ENCODE measurements at places on chromosomes 5 and 9.
A peak's percentile ranks its signal among the peaks of the same experiment; 100 is the strongest.

GRCh38 chr9:131727184-131727759 lies 12.6 kb downstream of the RAPGEF1 start:
- DNase-seq = no peak

GRCh38 chr9:109487247-109487646 lies 10.9 kb downstream of the PTPN3 start:
- no peak for DNase-seq

DNA sequence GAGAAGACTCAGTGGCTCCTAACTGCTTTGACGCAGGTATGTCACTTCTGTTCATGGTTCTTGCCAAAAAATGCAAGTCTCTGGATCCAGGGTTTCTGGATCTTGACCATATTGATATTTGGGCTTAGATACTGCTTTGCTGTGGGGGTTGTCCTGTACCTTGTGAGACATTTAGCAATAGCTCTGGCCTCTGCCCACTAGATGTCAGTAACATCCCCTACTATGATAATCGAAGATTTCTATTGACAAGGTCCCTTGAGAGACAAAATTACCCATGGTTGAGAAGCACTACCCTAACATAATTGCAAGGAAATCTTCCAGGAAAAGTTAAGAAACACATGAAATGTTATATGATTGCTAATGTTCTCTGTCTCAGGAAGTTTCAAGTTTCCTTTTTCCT lies 285.4 kb downstream of the TMEM232 start:
- DNase-seq = peak; percentile 65

GRCh38 chr5:169018925-169019324 lies 282.0 kb downstream of the SLIT3 start:
- no peak for DNase-seq

GRCh38 chr5:143790457-143791112 lies 21.4 kb upstream of the HMHB1 start:
- no peak for DNase-seq

- no peak for DNase-seq
Measured at GRCh38 chr5:134958755-134959154, 9.0 kb upstream of the CATSPER3 start.

- no peak for DNase-seq
Measured at GRCh38 chr5:91168859-91169258, 214.3 kb downstream of the ARRDC3 start.

DNA sequence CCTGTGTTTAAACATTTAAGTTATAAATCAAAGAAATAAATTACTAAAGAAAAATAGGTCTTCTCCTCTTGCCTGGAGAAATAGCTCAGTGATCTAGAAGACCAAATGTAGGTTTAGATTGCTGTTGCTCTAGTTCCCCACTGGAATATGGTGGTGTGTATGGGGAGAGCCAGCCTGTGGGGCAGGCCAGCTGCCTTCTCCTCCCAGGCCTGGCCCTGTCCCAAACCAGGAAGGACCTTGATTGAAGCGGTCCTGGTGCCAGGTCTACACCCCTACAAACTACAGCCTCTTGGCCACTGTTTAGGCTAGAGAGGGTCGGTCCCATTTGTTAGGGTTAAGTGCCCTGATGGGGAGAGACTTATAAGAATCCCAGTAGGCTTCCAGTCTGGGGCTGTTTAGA lies 35.4 kb downstream of the MAN2A1 start:
- DNase-seq = no peak
